Memory B cell (primary cell): ENCODE measurements at places on chromosomes 6 and 20.
A peak's percentile ranks its signal among the peaks of the same experiment; 100 is the strongest.

GRCh38 chr6:159116343-159116742 is 52.9 kb upstream of the FNDC1 start:
- peak; percentile 88 for DNase-seq

- DNase-seq = no peak
These were observed 158.8 kb downstream of the DTNBP1 start for GRCh38 chr6:15504040-15504495.

- DNase-seq = no peak
These were observed 230.7 kb upstream of the QKI start for GRCh38 chr6:163183806-163184205.

- DNase-seq = no peak
These were observed 5.0 kb upstream of the PTPRK start for GRCh38 chr6:128525406-128525805.

DNA sequence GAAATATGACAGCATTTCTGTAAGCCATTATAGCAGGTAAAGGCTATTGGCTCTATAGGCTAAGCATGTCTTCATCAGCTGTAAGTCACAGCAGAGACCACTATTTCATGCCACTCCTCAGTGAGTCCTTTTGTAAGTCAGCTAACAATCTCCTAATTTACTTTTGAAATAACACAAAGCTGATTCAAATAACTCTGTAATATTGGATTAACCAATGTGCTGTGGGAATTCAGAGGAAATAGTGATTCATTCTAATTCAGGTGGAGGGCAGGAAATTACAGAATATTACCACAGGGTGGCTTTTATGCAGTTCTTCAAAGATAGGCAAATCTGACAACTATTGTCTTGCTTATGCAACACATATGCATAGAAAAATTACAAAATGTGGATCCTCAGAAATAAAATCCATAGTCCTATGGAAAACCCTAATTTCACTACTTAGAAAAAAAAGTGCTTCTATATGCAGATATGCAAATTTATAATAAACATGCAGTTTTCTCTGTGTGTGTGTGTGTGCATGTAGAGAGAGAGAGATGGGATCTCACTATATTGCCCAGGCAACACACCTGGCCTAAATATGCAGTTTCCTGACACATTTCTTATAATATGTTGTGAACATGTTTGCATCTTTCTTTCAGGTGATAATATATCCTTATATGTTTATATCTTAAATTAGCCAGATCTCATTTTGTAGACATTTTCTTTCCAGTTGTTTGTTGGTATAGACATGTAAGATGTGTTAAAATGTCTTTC is 4.8 kb upstream of the SMIM28 start:
- DNase-seq = no peak

DNA sequence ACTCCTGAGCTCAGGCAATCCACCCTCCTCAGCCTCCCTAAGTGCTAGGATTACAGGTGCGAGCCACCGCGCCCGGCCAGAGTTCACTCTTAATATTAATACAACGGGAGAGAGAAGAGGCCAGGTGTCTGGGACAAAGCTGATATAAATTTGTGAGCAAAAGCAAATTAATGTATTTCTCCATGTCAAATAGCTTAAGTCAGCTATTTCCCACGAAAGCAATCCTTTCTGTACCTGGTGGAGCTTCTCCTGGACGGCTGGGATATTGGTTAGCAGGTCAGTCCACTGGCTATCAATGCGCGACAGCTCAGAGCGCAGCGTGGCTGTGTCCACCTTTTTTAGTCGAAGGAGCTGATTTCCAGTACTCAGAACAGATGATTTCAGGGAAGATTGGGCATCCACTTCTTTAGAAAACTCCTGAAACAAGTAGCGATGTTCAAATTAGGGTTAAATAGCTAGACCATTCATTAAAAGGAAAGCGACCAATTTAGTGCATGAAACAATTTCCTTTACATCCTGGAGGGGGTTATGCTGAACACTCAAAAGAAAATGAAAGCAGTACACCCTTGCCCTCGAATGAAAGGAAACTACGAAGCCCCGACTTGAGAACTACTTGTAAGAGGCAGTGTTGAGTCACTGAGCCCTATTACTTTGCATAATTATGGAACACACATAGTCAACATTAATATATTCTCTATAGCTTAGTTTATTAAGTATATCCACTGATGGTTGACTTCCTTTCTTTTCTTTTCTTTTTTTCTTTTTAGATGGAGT is 403.4 kb downstream of the SYNE1 start:
- DNase-seq = no peak

GRCh38 chr6:7998103-7998725 is 66.0 kb downstream of the BLOC1S5 start:
- DNase-seq = peak; percentile 43

DNA sequence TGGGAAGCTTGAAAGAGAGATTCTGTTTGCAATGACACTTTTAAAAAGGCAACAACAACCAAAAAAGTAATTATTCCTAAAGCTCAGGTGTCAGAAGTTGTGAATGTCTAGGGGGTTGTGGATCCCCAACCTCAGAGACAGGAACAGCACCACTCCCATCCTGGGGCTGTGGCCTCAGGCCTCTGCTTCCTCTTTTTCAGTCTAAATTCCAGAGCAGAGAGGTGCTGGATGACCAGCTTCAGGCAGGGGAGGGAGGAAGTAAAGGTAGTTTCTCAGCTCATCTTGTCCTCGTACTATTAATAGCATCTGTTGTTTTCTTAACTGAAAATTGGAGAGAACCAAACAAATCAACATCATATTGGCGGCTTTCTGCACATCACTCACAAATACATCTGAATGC is 8.3 kb downstream of the NT5E start:
- DNase-seq = no peak

DNA sequence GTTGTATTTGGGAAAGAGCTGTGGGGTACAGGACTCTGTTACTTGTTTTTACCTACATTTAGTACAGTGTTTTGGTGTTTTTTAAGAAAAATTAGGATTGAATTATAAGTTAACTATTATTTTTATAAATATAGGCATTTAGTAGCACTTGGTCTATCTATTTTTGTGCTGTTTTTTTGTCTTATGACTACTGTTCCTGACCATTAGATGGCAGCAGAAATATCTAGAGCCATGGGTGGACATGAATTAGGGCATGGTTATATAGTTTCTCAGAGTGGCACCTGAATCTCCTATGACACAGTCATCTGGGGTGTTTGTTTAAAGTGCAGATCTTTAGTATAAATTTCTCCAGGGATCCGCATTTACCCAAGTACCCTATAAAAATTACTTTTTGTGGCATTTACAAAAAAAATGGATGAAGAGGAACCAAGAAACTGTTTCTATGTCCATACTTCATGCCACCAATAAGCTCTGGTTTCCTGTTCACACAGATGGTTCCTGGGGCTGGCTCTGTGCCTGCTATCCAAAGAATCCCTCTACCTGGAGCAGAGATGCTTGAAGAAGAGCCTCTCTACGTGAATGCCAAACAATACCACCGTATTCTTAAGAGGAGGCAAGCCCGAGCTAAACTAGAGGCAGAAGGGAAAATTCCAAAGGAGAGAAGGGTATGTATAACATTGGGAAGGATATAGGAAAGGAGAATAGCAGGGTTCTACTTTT is 19.8 kb downstream of the NFYA start:
- no peak for DNase-seq

DNA sequence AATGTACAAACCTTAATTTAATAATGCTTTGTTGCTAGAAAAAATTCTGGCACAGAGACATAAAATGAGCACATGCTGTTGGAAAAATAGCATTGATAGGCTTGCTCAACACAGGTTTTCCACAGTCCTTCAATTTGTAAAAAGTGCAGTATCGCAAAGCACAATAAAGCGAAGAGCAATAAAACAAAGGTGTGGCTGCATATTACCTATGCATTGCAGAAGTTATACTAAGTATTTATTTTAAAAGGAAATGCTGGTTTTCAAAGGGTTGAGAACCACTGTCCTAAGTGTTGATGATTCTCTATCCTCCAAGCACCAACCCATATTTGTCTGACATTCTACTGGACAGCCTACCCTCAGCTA is 54.1 kb upstream of the CAP2 start:
- DNase-seq = no peak

GRCh38 chr6:31701666-31702404 is 1.3 kb downstream of the ABHD16A start:
- no peak for DNase-seq

GRCh38 chr6:157424491-157425020 is 43.6 kb downstream of the ZDHHC14 start:
- no peak for DNase-seq

GRCh38 chr6:122007339-122007738 is 392.1 kb upstream of the HSF2 start:
- DNase-seq = no peak

- DNase-seq = no peak
These were observed 90.1 kb upstream of the SLC22A16 start for GRCh38 chr6:110566346-110567125.

GRCh38 chr6:107442938-107443607 is 16.3 kb downstream of the PDSS2 start:
- no peak for DNase-seq

GRCh38 chr6:111734068-111735061 is 128.7 kb upstream of the TRAF3IP2 start:
- no peak for DNase-seq

DNA sequence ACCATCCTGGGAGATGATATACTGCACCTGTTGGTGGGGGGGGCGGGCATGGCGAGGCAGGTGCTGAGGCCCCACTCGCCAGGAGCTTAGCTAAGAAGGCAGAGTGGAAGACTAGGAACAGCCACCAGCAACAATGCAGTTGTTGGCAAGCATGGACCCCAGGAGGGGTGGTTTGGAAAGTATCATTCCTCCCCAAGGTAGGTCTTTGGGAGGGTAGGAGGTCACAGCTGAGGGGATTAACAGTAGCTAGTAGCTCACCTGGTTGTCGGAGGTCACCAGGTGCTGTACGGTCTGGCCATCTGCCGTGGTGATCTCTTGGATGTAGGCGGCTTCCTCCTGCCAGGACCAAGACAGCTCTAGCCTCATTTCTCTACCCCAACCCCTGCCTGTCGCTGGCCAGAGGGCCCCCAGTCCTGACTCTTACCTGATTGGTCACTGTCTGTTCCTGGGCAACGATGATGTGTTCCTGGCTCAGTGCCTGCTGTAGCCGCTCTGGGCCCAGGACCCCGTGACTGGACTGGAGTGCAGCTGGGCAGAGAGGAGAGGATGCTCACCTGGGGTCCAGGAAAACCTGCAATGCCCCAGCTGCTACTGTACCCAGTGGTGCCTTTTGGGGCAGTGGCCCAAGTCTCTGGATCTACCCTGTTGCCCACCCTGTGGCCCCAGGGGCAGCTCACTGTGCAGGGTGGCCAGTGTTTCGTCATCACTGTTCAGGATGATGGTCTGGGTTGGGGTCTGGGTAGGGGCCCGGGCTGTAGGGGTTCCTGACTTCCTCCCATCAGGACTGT is 15.3 kb downstream of the PCIF1 start:
- no peak for DNase-seq

GRCh38 chr6:89067796-89068195 is 12.8 kb upstream of the PNRC1 start:
- no peak for DNase-seq

- DNase-seq = no peak
These were observed 4.2 kb downstream of the STMN3 start for GRCh38 chr20:63648895-63649589.

DNA sequence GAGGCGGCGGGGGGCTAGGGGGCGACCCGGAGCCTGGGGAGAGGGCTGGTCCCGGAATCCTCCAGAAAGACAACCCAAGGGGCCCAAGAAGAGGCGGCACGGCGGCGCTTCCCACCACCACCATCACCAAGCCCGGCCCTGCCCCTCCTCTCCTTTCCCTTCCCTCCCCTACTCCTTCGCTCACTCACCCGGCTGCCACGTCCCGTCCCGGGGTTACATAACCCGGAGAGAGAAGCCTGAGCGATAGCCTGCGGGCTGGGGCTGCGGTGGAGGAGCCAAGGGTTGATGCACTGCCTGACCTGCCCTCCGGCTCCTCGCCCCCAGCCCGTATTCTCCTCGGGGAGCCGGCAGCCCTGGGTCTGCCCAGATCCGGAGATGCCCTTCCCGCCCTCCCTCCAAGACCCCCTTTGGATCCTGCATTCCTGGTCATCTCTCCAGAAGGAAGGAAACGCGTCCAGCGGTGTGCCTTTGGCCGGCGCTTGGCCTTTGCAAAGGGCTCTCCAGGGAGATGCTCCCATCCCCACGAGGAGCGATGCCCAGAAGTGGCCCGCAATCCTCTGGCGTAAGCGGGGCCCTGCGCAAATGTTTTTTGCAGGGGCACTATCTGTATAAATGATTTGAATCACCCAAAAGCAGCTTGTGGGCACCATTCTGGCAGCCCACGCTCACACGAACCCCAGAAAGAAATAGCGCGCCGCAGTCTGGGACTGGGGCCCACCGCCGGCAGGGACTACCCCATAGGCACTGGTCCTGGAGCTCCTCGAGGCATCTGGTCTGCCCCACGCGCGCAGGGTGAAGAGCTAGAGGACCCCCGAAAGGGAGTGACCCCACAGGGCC is 4.6 kb upstream of the CPXM1 start:
- no peak for DNase-seq

- no peak for DNase-seq
These were observed 43.6 kb upstream of the ASCC3 start for GRCh38 chr6:100924534-100925227.

GRCh38 chr6:39884696-39885095 is 49.6 kb downstream of the MOCS1 start:
- no peak for DNase-seq

- no peak for DNase-seq
These were observed 14.7 kb downstream of the SCUBE3 start for GRCh38 chr6:35228481-35228880.

DNA sequence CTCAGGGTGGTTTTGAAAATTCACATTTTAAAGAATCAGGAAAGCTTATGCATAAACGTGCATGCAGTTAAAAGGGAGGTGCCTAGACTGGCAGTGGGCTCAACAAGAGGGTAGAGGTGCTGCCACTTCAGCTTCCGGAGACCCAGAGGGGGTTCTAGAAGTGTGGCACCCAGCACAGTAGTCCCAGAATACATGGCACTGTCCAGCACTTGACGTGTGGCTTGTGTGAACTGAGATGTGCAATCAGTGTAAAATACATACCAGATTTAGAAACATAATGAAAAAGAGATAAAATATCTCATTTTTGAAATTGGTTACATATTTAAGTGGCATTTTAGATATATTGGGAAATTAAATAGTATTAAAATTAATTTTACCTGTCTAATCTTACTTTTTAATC is 89.3 kb downstream of the RIN2 start:
- no peak for DNase-seq

GRCh38 chr6:72410769-72411168 is 211.1 kb upstream of the KCNQ5 start:
- no peak for DNase-seq
